LoVo (cell line): ENCODE measurements at places on chromosomes 16 and 17.

DNA sequence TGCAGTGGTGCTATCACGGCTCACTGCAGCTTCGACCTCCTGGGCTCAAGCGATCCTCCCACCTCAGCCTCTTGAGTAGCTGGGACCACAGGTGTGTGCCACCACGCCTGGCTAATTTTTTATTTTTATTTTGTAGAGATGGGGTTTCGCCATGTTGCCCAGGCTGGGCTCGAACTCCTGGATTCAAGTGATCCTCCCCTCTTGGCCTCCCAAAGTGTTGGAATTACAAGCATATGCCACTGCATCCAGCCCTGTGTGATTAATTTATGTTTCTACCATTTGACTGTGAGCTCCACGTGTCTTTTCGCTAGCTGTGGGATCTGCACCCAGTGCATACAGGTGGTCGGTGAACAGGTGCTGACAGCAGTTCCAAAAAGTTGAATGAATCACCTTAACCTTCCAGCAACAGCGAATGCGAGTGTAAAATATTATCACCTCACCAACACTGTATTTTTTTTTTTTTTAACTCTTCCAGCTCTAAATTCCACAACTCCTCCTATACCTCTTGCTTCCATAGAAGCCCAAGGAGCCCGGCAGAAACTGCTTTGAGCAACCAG lies 484 bp upstream of the NUDT7 start:
- DNase-seq: no peak

- no peak for DNase-seq
Measured at GRCh38 chr16:2237493-2238149, 1.4 kb downstream of the DNASE1L2 start.

DNA sequence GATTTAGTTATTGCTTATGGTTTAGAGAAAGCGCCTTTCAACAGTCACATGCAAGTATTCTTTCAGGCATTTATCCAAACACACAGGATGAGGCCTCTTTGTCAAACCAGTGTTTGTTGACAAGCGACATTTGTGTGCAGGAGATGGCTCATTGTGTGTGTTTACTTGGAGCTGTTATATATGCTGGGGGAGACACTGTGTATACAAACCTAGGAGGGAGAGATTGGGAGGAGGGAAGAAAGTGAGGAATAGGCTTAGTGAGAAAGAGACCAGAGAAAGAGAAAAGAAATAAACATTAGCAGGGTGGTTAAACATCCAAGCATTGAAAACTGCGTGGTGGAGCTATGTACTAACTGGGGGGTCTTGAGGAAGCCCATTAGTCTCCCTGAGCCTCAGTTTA lies 437.6 kb downstream of the MAF start:
- DNase-seq: no peak

DNA sequence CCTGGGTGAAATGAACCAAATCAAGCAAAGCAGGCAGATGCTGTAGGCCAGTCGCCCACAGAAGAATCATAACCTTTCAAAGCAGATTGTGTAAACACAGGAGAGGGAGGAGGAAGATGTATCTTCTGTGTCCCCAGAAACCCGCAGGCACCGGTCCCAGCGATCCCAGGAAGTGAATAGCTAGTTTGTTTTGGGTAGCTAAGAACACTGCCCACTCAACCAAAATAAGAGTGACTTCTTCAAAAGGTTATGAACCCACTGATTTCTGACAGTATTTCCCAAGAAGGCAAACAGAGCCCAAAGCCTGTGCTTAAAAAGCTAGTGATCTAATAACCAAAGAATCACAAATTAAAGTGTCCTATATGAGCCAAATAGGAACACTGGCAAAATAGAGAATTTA lies 67.8 kb downstream of the GRIN2A start:
- DNase-seq: no peak

- DNase-seq: no peak
Measured at GRCh38 chr17:3678821-3679530, 10.4 kb downstream of the EMC6 start.

DNA sequence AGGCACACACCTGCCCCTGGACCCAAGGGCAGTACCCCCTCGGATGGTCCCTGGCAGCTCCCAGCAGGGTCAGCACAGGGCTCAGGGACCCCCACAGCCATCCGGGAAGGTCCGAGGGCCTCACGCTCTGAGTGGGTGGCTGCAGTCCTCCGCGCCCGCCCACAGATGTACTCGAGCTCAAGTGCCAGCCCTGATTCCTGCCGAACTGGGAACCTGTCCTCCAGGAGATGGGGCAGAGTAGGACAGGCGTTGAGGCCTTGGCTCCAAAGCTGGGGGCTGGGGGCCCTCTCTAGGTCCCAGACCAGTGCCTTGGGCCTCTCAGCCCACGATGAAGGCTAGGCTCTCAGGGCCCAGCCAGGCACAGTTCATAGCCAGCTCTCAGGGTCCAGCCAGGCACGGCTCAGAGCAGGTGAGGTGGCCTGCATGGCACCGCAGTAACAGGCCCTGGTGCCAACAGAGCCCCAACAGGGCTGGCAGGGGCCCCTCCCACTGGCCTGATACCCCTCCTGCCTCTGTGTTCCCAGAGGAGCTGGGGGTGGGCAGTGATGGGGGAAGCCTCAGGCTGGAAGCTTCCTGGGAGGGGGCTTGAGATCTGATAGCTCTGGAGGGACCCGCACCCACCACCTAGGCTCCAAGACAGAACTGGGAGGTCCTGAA lies 35.5 kb upstream of the PVALEF start:
- DNase-seq: no peak

DNA sequence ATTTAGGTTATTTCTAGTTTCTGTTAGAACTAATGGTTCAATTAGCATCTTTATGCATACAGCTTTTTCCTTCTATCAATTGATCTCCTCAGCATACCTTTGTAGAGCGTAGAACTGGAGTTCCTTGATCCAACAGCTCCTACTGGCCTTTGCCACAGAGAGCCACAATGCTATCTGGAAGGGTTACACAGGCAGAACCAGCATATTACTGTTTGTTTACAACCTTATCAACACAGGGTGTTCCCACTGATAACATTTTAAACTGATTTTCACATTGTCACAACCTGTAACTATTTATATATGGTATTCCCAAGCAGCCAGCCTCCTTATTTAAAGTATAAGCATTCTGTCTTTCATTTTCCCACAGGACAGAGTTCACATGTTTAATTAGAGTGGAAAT lies 382.2 kb downstream of the MAF start:
- DNase-seq: no peak

GRCh38 chr17:58985971-58986370 lies 120.7 kb downstream of the TRIM37 start:
- DNase-seq: no peak
